ENCODE measurements at places on chromosomes 16 and 17.

DNA sequence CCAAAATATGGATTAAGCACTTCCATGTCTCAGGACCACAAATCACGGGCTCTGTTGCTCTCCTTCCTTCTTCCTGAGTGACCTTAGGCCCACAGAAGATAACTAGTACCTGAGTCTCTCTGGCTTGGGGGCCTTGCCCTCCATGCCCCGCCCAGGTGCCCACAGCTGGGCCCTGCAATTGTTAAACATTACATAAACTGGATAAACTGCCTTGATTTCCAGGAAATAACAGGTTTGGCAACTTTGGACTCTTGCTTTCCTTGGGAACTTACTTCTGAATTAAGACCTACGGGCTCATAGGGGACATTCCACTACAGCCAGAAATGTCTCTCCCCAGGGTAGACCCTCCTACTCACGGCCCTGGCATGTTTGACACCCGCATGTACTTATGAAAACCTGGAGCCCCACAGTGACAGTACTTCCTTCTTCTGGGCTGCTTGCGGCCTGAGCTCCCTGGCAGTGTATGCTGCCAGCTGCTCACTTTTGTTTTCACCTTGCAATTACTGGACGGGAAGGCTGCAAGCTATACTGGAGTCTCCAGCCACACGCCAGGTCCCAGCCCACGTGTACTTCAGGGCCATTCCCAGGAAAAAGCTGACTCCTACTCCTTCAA is 2.3 kb upstream of the UBALD2 start:
- DNase-seq = no peak

DNA sequence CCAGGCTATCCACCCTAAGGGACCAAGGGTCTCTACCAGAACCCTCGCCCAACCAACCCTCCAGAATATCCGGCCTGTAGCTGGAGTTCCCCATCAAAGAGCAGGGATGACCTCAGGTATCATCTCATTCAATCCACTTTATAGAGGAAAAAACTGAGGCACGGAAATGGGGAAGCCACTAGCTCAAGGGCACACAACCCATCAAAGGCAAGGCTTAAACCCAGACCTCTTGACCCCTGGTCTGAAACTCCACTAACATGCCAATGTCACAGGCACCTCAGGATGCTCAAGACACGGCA is 1.6 kb downstream of the TBC1D10B start:
- DNase-seq = no peak

DNA sequence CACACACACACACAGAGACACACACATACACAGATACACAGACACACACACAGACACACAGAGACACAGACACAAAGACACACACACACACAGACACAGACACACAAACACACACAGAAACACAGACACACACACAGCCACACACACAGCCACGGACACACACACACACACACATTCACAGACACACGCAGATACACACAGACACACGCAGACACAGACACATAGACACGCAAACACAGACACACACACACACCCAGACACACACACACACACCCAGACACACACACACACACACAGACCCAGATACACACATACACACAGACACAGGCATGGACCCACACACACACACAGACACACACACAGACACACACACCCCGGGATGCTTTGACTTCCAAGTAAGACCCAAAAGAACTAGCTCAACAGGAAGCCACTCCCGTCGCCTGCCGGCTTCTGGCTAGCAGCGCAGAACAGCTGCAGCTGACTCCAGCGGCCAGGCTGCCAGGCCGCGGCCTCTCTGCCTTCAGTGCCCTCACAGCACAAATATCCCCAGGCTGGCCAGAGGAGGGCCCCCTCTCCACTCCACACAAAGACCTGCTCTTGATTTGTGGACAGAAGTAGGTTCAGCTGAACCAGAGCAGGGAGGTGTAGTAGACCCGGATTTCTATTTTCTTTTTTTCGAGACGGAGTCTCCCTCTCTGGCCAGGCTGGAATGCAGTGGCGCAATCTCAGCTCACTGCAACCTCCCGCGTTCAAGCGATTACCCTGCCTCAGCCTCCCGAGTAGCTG is 6.0 kb upstream of the CHRNE start:
- peak; percentile 92 for DNase-seq

DNA sequence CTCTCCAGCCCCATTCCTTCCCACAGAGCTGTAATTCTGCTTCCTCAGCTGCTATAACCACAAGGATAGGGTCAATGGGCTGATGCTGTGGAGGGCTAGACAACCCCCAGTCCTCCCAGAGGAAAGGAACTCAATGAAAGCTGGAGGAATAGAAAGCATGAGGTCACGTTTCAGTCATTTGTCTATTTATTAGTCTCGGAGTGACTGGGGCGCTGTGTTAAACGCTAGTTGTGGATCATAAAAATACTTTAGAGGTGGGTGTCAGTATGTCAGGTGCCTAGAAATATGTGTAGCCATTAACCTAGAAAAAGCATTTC is 787 bp upstream of the CCL3L1 start:
- no peak for DNase-seq

DNA sequence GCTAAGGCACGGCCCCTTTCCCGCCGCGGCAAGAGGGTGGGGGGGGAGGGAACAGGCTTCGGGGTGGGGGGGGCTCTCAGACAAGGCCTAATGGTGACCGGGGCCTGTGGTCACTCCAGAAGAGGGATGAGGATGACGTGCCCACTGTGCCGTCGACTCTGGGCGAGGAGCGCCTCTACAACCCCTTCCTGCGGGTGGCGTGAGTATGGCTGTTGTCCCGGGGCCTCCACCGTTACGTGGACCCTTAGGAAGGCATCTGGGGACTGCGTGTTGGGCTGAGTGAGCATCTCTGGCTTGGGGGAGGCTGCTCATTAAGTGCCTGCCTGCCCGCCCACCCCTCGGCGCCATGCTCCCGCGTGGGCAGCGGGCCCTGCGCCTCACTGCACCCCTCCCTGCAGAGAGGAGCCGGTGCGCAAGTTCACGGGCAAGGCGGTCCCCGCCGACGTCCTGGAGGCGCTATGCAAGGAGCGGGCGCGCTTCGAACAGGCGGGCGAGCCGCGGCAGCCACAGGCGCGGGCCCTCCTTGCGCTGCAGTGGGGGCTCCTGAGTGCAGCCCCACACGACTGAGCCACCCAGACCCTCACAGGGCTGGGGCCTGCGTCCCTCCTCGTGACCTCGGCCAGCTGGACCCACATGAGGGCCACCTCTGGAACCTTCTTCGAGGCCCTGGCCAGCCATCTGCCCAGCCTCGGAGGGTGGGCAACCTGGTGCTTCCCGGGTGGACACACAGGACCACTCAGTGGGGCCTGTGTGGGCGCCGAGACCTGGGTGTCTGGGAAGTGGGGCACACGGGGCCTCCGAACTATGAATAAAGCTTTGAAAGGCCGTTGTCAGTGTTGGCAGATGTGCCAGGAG is 2.2 kb downstream of the HAGHL start:
- no peak for DNase-seq

DNA sequence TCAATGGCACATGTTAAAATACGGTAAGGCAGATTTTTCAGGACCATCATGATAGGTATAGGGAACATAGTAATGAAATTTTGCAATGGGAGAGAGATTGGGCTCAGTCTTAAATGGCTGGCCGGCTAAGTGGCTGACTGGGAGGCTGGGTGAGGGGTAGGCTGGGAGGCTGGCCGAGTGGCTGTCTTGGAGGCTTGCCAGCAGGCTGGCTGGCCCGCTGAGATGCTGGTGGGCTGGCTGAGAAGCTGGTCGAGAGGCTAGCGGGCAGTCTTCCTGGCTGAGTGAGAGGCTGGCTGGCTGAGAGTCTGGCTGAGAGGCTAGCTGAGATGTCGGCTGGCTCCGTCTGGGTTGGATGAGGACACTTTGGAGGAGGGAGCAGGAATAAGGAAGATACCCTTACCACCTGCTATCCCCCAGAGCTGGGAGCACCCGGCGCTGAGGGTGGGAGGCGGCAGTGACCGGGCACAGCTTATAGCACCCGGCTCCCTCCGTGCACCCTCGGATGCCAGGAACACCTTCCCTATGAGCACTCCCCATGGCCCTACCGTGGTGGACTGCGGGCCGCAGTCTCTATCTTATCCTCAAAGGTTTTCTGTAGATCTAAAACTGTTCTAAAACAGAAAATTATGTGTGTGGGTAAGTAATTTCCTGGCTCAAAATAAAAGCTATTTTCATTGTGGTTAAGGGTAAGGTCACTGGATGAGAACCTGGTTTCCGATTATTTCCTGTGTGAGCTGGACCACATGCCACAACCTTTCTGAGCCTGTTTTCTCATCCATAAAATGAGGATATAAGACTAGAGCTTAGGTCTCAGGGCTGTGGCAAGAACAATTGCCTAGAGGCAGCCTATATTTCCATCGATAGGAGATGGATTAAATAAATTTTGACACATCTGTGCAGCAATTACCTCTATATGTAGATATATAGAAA is 34.5 kb upstream of the TMC5 start:
- no peak for DNase-seq

- DNase-seq = no peak
Observed at GRCh38 chr16:52283584-52284375, 263.2 kb downstream of the TOX3 start.

DNA sequence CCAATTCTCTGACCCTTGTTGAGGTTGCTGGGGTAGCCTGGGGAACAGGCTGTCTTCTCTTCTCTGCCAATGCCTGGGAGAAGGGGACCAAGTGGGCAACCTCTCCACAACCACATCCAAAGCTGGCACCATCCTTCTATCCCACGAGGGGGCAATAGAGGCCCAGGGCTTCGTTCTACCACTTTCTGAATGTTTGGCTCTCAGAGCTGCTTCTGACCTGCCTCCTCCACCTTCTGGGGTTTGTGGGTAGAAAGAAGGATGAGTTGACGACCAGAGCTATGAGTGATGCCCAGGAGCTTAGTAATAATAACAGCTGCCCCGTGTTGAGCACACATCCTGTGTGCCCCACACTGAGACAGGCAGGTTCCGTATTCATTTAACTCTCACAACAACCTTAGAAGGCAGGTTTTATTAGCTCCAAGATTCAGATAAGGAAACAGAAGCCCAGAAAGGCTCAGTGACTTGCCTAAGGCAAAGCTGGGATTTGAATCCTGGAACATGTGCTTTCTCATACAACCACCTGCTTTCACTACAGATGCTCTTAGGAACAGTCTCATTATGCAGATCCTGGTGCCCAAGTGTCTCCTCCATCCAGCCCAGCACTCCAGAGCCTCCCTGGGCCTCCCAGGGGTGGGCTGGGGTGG is 11.1 kb downstream of the TSPOAP1 start:
- DNase-seq = peak; percentile 84

GRCh38 chr16:71727551-71728324 is 3.2 kb upstream of the PHLPP2 start:
- DNase-seq = no peak

- DNase-seq = peak; percentile 27
Observed at GRCh38 chr16:57091975-57092785, at the start of gene CPNE2. TSS of gene CPNE2 (plus strand) at chr16:57092583. CDS start at chr16:57110743, 18,160 bp downstream.

DNA sequence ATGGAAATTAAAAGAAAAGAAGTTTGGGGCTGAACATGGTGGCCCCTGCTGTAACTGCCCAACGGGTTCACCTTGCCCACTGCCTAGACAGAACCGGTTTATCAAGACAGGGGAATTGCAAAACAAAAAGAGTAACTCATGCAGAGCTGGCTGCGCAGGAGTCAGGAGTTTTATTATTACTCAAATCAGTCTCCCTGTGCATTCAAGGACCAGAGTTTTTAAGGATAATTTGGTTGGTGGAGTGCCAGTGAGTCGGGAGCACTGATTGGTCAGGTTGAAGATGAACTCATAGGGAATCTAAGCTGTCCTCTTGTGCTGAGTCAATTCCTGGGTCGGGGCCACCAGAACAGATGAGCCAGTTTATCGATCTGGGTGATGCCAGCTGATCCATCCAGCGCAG is 4.4 kb upstream of the SCPEP1 start:
- DNase-seq = no peak

- DNase-seq = no peak
Observed at GRCh38 chr16:23564575-23565363, 7.2 kb downstream of the UBFD1 start.

DNA sequence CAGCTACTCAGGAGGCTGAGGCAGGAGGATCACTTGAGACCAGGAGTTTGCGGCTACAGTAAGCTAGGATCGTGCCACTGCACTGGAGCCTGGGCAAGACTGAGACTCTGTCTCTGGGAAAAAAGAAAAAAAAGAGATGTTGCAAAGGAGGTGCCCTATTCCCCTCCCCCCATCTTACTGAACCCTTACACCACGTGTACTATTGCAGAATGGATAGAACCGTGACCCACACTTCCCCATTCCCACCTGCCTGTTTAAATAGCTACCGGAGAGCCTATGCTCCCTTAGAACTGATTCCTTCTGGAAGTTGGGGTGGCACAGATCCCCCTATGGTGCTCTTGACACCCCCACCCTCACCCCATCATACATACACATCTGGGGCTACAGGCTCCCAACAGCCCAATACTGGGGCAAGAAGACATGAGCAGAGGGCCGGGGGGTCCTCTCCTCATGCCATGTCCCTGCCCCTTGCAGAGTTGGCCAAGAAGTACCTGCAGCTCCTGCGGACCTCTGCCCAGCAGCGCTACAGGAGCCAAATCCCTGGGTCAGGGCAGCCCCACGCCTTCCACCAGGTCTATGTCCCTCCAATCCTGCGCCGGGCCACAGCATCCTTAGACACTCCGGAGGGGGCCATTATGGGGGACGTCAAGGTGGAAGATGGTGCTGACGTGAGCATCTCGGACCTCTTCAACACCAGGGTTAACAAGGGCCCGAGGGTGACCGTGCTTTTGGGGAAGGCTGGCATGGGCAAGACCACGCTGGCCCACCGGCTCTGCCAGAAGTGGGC is 35.7 kb downstream of the NLRC5 start:
- DNase-seq = no peak

- peak; percentile 82 for DNase-seq
Observed at GRCh38 chr17:44095647-44096496, 25.3 kb downstream of the G6PC3 start.

DNA sequence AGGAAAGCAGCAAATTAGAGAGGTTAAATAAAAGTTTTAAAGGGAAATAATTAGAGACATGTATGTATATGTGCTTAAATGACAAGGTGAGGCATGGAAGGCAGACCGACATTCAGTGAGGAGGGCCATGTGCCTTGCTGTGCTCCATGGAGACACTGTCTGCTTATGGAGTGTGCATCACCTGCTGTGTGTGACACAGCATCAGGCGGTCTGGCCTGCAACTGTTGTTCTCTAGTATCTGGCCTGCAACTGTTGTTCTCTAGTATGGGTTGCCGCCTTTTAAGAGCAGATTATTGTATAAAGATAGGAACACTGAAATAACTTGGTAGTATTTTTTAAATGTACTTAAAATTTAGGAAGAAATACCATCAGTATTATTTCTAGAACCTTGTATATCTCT is 225.1 kb downstream of the LGALS9B start:
- no peak for DNase-seq
